Stimulated activated CD8-positive, alpha-beta memory T cell treated with anti-CD3 and anti-CD28 coated beads, Interleukin-4, amount 100 ng/mL, for 4 hours (primary cell): ENCODE measurements at places on chromosomes 5 and 9.

- no peak for DNase-seq
Observed at GRCh38 chr5:175797521-175798038, 73.8 kb upstream of the CPLX2 start.

GRCh38 chr9:109166171-109166770 lies 778 bp downstream of the FRRS1L start:
- no peak for DNase-seq

DNA sequence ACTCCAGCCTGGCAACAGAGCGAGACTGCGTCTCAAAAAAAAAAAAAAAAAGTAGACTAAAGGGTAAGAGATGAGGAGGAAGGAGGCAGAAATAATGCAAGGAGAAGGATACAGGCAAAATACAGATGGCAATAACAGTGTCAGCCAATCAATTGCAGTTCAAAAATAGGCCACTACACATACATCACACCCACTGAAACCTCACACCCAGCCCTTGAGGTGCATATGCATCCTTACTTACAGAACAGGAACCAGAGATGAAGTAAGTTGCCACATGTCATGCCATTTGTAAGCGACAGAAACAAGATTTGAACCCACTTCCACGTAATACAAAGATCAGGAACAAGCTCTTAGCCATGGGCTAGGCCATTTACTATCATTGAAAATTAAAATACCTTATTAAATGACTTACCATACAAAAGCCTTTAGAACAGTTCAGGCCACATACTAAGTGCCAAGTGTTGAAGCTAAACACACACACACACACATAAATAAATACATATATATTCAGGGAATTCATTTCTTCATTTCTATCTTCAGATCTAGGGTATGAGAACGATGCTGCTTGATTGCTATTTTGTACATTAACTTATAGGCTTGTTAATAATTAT lies 98.4 kb downstream of the FNBP1 start:
- DNase-seq, result peak; percentile 37

GRCh38 chr5:139164020-139164419 lies 34.1 kb downstream of the SIL1 start:
- no peak for DNase-seq

DNA sequence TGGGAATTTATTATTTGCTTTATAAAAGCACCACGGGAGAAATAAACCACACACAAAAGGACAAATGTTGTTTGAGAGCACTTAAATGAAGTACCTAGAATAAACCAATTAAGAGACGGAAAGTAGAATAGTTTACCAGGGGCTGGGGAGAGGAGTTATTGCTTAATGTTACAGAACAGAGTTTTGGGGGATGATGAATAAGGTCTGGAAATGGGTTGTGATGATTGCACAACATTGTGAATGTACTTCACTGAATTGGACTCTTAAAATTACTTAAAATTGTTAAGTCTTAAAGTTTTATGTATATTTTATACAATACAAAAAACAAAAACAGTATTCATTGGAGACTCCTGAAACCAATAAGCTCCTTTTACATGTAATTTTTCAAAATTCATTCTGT lies 1.5 kb downstream of the ZBTB43 start:
- DNase-seq, result no peak

DNA sequence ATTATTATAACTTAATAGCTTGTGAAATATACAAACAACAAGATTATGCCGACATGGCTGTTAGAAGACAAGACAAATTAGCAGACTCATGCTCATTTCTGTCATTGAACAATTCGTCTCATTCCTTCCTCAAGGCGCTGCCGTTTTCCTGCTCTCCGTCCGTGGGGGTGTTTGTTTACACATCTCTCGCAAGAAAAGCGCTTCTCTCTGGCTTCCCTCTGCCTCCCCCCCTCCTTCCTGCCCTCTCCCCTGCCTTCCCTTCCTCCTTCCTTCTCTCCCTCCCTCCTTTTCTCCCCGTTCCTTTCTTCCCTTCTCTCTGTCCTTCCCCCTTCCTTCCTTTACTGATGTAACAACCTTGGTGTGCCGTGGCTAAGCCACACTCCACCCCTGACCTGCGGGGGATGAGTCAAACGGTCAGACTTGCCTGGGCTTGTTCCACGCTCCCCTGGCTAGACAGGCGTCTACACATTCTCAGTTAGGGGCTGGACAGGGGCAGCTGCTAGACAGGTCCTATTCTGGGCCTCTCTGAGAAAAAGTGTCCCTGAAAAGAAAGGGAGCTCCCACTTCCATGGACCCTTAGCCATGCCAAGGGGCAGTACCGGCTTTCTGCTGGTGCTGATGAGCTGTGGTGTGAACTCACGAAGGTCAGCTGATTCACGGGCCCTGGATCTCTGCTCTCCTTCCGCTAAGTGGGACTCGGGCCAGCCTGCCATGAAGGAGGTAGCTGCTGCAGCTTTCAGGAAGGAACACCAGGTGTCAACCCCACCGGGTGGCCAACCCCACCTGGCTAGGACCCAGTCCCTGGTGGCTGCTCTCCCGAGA lies 32.0 kb upstream of the SPTLC1 start:
- no peak for DNase-seq

GRCh38 chr5:163571744-163572143 lies 66.3 kb downstream of the MAT2B start:
- no peak for DNase-seq

- DNase-seq, result no peak
Observed at GRCh38 chr9:100281676-100282387, 70.9 kb downstream of the TEX10 start.

- no peak for DNase-seq
Observed at GRCh38 chr9:134525070-134525815, 116.4 kb upstream of the COL5A1 start.

DNA sequence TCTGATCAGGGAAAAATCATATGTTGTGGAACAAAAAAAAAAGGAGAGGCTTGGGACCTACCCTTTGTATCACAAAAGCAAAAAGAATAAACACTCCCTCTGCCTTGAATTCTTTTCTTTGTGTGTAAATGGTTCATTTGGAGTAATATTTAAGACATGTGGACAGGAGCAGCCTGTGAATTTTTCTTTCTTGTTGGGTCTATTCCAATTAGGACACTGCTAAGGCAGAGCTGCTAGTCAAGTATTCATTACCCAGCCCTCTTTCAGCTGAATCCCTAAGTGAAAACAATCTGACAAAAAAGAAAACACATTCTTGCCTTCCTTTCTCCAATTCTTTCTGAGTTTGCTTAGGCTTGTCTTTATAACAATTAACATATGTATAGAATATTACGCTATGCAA lies 330.0 kb downstream of the EBF1 start:
- no peak for DNase-seq

- no peak for DNase-seq
Observed at GRCh38 chr5:127699416-127699815, 3.8 kb upstream of the CCDC192 start.

DNA sequence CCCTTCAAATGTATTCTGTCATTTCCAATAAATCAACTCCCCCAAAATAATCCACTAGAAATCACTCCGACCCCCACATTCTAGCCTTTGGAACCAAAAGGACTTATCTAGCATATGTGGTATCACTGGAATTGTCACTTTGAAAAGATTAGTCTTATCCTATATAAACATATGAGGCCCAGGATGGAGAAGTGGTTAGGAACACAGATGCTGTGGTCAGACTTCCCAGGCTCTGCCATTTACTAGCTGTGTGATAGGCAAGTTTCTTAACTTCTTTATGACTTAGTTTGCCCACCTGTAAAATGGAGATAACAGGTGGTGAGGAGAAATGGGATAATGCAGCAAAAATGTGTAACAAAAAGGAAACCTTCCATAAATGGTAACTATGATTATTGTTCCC lies 62.0 kb upstream of the GLRX start:
- no peak for DNase-seq

DNA sequence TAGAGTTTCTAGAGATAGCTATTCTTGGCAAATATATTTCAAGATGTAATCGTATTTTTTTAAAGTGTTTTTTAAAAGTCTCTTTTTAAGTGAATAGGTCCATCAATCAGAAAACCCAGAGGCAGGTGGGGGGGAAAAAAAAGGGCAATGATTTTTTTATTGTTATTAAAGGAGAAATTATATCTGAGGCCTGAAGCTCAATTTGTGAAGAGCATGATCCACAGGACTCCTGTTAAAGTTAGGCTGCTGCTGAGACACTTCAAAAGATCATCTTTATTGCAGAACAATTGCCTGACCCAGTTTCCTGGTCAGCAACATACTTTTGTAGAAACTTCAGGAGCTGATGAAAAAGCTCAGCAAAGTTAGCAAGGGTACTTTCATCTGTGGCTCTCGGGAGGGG lies 326.2 kb downstream of the RASEF start:
- DNase-seq, result no peak
